OCI-LY7 (cell line): ENCODE measurements at places on chromosomes 16 and 17. TPM values are rescaled to one million over a fixed set of nuclear protein-coding genes. Genes with fewer than 3 reads are reported as not detected.

GRCh38 chr17:76410328-76410965 is 26.0 kb downstream of the SPHK1 start:
- no peak for DNase-seq

The CLDN9 gene
- total RNA-seq, result 0.42 and 0.59 TPM in 2 replicates

The KRTAP4-1 gene
- total RNA-seq, result not detected in 2 replicates

- no peak for DNase-seq
Measured at GRCh38 chr17:41018541-41018940, 8.5 kb downstream of the KRTAP1-5 start.
